ENCODE measurements at places on chromosomes 2 and 18.

DNA sequence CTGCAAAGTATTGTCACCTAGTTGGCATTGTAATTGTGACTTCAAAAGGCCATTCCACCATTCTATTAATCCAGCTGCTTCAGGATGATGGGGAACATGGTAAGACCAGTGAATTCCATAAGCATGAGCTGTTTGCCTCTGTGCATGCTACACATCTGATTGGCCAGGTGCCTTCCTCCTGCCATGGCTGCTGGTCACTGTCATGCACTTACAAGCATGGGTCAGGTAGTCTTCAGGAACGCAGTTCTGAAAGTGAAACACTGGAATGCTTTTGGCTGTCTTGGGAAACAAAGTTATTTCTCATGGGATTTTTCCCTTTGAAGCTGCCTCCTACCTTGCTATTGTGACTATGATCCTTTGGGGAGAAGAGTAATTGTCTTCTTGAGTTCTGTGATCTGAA is 267.6 kb downstream of the GBX2 start:
- DNase-seq: peak; percentile 6

- peak; percentile 78 for DNase-seq
Observed at GRCh38 chr2:159456500-159457426, 159.6 kb downstream of the BAZ2B start.

DNA sequence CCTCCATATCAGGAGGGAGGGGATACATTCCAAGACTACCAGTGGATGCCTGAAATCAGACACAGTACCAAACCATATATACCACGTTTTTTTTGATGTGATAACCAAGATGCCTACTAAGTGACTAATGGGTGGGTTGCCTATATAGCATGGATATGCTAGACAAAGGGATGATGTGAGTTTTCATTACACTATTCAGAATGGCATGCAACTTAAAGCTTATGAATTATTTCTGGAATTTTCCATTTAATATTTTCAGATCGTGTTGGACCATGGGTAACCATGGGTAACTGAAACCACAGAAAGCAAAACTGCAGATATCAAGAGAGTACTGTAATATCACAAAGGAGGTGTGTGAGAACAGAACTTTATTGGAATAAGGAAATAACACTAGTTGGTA is 39.6 kb upstream of the CRACDL start:
- DNase-seq: peak; percentile 14

DNA sequence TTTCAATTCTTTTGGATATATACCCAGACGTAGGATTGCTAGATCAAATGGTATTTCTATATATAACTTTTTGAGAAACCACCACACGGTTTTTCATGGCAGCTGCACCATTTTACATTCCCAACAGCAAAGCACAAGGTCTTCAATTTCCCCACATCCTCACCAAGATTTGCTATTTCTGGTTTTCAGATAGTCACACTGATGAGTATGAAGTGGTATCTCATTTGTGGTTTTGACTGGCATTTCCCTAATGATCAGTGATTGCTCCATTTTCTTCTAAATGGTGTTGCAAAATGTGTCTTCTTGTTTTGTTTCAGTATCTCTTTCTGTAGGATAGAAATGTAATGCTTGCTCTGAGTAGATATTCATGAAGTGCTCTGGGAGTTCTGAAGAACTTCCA is 52.0 kb downstream of the ANKRD44 start:
- DNase-seq: no peak

- no peak for DNase-seq
Observed at GRCh38 chr2:128304330-128304714, 14.3 kb downstream of the HS6ST1 start.

- no peak for DNase-seq
Observed at GRCh38 chr2:50051374-50051773, 897.1 kb upstream of the FSHR start.

- no peak for DNase-seq
Observed at GRCh38 chr2:133818661-133819060, 250.4 kb upstream of the NCKAP5 start.

DNA sequence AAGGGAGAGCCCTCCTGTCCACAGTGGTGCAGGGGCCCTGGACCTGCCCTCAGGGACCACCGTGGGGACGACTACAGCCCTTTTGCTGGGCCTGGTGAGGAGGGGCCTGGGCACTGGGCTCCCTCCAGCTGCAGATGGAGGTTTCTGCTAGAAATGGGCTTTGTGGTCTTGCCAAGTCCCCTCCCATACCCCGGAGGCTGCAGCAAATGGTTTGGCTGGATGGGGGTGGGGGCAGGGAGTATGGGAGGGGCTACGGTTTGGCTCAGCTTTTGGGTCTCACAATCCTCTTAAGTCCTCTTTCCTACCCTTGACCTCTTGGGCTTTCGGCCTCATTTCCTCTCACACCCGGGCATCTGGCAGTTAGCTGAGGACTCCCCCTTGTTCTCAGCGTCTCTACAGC is 21.7 kb downstream of the TET3 start:
- no peak for DNase-seq

- DNase-seq: peak; percentile 79
Observed at GRCh38 chr2:112481050-112481527, 867 bp upstream of the TTL start.

DNA sequence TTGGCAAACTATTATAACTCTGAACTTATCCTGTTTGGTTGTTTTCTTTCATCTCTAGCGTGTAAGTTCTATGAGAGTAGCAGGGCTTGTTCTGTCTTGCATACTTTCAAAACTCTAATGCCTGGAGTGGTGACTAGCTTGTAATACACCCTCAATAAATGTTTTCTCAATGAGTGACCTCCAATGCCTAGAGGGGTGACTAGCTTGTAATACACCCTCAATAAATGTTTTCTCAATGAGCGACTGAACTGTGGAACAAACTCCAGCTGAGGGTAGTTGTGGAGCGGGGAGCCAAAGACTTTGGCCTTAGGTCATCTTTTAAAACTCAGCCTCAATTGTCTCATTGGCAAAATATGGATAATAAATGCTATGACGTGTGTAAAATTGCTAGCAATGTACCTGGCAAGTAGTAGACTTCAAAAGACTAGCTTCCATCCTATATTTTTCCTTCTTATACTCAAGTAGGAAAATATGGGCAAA is 1.8 kb downstream of the GPD2 start:
- peak; percentile 36 for DNase-seq

DNA sequence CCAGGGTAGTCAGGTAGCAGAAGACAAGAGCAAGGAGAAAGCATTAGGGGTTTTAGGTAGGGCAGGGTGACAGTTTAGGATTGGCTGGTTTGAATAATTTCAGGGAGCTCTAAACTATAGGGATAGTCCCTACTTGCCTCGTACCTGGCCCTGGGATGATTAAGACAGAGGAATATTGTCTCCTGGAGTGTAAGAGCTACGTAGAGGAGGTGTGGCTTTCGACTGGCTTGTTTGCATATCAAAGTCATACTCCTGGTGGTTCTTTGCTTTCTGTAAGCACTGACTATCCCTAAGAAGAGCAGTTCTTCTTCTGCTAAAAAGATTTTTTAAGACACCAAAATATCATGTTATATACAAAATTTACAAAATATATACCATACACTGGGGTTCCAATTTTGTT is 1867.4 kb downstream of the SUCLG1 start:
- no peak for DNase-seq

- peak; percentile 37 for DNase-seq
Observed at GRCh38 chr2:237879058-237879430, 19.6 kb downstream of the RAMP1 start.

- no peak for DNase-seq
Observed at GRCh38 chr18:41602034-41602433, 353.0 kb upstream of the PIK3C3 start.

DNA sequence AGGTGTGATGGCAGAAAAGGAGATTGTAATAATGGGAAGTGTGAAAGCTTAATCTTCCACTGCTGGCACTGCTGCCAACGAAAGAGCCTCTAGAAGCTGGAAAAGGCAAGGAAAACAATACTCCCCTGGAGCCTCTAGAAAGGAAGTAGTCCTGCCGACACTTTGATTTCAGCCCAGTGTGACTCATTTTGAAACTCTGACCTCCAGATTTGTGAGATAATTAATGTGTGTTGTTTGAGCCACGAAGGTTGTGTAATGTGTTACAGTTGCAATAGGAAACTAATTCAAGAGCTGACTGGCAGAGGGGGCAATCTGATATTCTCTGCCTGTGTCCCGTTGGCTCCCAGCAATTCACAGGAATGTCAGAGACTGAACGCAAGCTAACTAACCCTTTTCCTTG is 219.2 kb upstream of the UBE2E3 start:
- peak; percentile 58 for DNase-seq

GRCh38 chr2:218166791-218167190 is at the start of gene CXCR1:
CXCR1 (minus strand) TSS chr2:218166962; CDS start chr2:218165211, 1,751 bp downstream.
- DNase-seq: no peak

DNA sequence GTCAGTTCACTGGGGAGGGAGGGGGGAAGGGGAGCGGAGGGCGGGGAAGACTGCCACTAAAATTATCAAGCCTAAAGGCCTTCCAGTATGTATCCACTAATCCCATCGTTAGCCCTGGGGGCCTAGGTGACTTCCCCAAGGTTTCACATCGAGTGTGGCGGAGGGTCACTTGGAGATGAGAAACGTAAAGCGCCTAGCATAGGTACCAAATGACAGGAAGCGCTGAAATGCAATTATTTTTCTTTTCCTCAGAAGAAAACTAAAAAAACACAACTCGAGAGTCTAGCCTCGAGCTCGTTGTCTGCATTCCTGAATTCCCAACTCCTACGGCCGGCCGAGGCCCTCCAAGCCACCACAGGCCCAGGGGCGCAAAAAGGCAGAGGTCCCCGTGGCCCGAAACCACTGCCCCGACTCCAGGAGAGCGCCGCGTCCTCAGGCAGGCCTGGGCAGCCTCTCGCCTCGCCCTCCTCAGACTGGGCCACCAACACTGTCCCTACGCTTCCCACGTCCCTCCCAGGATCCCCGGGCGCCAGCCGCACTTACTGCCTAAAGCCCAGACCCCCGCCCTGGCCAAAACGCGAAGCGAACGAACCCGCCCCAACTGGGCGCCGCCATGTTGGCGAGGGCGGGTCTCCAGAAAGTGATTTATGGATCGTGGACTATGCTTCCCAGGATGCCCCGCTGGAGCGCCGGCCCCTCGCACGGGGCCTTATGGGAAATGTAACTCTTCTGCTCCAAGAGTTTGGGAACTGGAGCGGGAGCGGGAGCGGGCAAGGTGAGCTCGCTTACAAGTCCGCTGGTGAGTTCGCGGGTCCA is at the start of gene USP40:
Gene USP40, minus strand, starts transcription at position 642 of the 816 bp plus-strand sequence. CDS start 1,228 bp downstream, outside the sequence.
- DNase-seq: peak; percentile 90

DNA sequence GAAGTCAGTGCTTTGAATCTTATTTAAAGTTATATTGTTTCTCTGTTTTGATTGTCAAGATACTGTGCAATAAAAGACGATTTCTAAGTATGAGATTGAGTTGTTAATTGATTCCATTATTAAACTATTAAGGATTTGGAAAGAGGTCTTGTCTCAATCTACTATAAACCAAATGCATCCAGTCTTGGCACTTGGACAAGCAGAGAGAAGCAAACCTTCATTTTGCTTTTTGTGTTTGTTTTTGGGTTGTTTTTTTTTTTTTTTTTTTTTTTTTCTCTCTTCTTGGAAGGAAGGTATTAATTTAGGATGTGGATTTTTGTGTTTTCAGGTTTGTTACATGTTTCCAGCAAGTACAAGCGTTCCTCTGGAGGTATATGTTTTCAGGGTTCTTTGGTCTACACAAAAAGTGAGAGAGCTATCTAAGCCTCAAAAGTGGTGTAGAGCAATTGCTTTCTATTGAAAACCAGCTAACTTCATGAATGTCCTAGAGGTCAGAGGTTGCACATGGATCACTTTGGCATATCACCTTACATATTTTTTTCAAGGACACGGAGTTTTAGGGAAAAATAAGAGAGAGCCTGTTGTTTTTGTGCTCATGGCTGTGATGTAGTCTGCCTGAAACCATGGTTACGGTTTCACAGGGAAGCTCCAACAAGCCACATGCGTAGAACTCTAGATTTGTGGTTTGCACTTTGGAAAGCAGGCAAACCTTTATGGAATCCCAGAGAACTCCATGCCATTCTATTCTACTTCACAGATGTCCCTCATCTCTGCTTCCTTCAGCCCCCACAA is 1.8 kb downstream of the PRKCE start:
- DNase-seq: no peak

DNA sequence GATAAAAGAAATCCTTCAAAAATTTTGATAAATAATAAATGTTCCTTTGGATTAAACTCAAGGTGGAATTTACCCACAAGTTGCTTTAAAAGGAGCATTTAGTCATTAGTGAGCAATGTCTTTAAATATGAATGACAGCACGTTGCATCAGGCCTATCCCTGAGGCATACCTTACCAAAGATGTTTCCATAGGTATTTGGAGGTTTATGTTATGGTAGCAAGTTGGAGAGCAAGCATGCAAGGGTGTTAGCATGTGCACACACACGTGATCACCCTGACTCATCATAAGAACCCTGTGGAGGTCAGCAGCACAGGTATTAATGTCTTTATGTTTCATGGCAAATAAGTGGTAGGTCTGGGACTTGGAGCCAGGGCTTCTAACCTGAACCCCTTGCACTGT is 159.9 kb downstream of the ACTR3 start:
- DNase-seq: no peak

GRCh38 chr2:169705927-169706326 is 11.7 kb downstream of the PHOSPHO2 start:
- no peak for DNase-seq

DNA sequence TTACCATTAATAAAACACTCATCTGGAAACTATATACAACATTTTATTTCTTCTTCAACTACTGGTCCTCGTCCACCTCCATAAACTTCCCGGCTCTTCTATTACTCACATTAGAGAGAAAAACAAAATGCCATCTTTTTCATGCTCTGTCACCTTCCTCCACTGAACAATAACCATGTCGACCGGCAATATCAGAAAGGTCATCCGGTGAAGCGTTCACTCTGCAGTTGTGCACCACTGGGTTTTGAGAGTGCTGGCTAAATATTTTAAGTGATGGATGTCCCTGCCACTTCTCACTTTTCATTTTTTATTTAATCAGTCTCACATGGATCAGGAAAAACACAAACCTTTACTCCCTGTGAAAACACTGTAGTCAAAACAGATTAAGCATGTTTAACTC is 48.2 kb downstream of the SPP2 start:
- no peak for DNase-seq

- no peak for DNase-seq
Observed at GRCh38 chr18:51011709-51012108, 18.3 kb upstream of the SMAD4 start.

DNA sequence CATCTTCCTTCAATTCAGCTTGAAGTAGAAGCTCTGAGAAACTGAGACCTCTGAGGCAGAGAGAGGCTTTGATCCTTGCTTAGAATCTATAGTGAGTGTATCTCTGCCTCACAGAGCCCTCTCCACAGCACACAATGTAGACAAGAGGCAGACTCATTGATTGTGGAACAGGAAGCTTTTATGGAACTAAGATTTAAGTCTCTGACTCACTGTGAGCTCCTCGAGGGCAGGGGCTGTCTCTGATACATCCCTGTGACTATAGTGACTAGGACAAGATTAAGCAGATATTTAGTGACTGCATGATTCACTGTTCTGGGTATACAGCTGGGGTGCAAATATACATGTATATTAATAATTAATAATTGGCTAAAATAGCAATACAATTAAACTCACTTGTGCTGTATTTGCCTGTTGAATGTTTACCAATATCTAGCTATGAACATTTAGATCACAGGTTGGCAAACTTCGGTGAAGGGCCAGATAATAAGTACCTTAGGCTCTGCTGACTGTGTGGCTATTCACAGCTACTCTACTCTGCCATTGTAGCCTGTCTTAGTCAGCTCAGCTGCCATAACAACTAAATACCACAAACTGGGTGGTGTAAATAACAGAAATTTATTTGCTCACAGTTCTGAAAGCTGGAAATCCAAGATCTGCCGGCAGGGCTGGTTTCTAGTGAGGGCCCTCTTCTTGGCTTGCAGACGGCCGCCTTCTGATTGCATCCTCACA is 54.4 kb downstream of the ARHGEF4 start:
- no peak for DNase-seq
